EL (cell line): ENCODE measurements at places on chromosomes 11 and 22.
A peak's percentile ranks its signal among the peaks of the same experiment; 100 is the strongest.

GRCh38 chr11:99162819-99163218 lies 142.1 kb downstream of the CNTN5 start:
- DNase-seq: no peak

- DNase-seq: peak; percentile 18
Measured at GRCh38 chr11:113806406-113806805, 26.8 kb downstream of the CLDN25 start.

- no peak for DNase-seq
Measured at GRCh38 chr11:25483915-25484635, 847.9 kb upstream of the ANO3 start.

- DNase-seq: peak; percentile 94
Measured at GRCh38 chr11:111531687-111532364, 8.7 kb upstream of the LAYN start.

GRCh38 chr11:132257871-132258270 lies 887.5 kb downstream of the NTM start:
- DNase-seq: no peak

DNA sequence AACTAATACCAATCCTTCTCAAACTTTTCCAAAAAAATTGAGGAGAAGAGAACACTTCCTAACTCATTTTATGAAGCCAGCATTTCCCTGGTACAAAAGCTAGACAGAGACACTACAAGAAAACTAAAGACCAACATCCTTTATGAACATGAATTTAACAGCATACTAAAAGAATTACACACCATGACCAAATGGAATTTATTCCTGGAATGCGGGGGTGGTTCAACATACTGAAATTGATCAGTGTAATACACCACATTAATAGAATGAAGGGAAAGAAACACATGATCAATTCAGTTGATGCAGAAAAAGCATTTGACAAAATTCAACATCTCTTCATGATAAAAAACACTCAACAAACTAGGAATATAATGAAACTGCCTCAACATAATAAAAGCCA lies 148.1 kb downstream of the WNT7B start:
- peak; percentile 45 for DNase-seq

DNA sequence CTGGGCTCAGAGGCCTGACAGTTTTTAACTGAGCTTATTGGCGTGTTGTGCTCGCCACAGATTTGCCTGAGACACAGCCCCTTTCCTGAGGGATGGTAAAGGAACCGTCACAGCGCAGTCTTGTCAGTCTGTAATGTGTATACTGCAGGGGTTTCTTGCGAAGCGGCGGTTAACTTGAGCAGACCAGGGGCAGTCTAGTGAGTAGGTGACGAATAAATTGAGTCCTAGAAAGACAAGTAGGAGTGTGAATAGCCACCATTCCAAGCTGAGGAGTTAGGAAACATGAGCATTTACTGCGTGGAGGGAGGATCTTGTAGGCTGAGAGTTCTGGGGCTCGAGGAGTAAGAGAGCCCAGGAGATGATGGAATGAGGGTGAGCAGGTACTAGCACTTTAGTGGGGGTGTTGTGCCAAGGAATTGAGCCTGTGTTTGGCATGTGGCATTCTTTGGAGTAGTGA lies 1.4 kb downstream of the MED15 start:
- DNase-seq: peak; percentile 24

- DNase-seq: no peak
Measured at GRCh38 chr22:27501191-27501936, 300.2 kb downstream of the MN1 start.

DNA sequence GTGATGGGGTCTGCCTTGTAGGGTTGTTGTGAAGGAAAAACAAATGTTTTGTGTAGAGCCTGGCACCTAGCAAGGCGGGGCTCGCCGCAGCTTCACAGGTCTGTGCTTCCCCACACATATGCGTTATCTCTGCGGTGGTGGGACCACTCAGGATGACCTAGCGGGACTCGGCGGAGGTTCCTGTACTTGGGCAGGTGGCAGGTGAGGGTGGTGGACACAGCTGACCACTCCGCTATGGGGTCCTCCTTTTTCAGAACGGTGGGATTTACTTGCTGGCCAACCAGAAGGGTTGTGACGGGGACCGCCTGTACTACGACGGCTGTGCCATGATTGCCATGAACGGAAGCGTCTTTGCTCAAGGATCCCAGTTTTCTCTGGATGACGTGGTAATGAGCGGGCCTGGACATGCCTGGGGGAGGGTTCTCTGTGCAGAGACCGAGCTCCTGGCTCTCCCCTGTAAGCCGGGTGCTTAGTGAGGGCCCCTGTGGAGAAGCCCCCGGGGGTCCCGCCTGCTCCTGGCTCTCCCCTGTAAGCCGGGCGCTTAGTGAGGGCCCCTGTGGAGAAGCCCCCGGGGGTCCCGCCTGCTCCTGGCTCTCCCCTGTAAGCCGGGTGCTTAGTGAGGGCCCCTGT lies 21.3 kb downstream of the NADSYN1 start:
- DNase-seq: no peak

- no peak for DNase-seq
Measured at GRCh38 chr11:114106986-114107385, 47.5 kb downstream of the ZBTB16 start.
